ENCODE measurements at places on chromosomes 13 and 19.

DNA sequence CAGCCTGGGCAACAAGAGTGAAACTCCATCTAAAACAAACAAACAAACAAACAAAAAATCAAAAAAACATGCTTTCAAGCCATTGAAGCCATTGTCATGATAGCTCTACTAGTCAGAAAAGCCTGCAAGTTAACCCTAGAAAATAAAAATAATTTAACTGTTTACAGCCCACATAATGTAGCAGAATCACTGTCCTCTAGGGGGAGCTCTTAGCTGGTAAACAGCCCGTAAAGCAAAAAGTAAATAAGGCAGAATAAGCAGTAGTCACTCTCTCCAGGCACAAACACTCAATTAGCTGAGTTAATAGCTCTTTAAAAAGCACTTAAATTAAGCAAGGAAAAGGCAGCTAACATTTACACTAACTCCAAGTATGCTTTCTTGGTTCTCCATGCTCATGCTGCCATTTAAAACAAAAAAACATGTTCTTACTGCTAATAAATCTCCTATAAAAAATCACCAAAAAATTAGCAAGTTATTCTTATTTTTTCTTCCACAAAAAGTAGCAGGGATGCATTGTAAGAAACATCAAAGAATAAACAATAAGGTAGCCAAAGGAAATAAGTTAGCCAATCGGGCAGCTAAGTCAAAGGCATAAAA, 11.3 kb downstream of the LILRB4 start:
- DNase-seq, result no peak

DNA sequence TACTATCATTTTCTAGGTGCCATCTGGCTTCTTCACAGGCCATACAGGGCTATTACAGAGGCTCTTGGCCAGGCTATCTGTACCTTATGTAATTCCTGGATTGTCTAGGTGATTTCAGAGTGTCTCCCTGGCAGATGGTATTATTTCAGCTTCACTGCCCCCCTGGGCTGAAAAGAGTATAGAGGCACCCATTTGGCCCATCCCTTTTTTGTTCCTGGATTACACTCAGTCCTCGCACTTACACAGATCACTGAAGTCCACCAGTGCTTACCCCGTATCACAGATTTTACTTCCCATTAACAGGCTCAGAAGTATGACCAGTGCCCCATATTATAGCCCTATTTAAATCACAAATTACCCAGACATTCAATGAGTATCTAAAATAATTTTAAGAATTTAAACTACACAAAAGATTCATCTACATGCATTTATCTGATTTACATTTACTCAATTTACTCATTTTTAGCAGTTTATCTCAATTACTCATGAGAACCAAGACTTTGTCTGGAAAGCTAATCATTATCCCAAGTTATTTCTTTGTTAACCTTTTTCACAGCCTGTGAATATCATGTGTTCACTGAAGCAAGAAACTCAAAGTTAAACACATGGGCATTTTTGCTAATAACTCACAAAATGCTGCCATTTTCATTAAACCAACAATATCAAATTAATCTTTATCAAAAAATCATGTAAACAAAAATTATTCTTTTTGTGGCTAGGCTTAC, 121.0 kb downstream of the PCDH20 start:
- DNase-seq, result no peak

DNA sequence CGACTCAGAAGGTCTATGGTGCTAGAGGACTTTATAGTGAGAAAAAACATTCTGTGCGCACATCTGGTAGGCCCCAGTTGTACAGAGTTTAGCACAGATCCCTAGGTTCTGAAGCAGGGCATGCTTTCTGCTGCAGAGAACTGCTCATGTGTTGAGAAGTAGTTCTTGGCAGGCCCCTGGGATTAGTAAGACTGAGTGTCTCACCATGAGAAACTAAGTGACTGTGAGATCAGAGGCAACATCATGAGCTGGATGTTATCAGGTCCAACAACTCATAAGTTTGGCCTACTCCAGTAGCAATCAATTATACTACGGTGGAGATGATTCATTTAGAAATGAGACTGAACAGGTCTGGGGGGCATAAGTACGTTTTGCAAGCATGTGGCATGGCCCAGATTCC, 507.4 kb upstream of the KLF12 start:
- no peak for DNase-seq

- DNase-seq, result no peak
Observed at GRCh38 chr19:34644991-34645461, 31.9 kb downstream of the SCGB2B2 start.

DNA sequence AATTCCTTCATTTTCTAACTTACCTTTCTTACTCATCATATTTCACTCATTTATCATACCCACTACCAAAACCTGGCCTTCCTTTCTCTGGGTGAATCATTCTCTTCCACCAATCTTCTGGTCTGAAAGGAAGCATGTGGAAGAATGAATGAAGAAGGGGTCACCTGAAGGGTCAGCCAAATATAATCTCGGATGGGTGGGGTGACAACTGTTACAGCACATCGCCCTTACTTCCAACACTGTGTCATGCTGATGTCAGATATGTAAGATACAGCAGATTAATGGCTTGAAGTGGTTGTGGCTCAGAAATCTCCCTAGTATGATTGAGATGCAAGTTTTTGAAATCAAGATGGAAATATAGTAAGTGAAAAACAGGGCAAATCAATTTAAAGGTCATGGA, 401.7 kb upstream of the HTR2A start:
- no peak for DNase-seq

GRCh38 chr13:73035660-73036059, 23.1 kb upstream of the KLF5 start:
- DNase-seq, result no peak

GRCh38 chr19:47047763-47048405, 540 bp downstream of the TMEM160 start:
- DNase-seq, result peak; percentile 17

DNA sequence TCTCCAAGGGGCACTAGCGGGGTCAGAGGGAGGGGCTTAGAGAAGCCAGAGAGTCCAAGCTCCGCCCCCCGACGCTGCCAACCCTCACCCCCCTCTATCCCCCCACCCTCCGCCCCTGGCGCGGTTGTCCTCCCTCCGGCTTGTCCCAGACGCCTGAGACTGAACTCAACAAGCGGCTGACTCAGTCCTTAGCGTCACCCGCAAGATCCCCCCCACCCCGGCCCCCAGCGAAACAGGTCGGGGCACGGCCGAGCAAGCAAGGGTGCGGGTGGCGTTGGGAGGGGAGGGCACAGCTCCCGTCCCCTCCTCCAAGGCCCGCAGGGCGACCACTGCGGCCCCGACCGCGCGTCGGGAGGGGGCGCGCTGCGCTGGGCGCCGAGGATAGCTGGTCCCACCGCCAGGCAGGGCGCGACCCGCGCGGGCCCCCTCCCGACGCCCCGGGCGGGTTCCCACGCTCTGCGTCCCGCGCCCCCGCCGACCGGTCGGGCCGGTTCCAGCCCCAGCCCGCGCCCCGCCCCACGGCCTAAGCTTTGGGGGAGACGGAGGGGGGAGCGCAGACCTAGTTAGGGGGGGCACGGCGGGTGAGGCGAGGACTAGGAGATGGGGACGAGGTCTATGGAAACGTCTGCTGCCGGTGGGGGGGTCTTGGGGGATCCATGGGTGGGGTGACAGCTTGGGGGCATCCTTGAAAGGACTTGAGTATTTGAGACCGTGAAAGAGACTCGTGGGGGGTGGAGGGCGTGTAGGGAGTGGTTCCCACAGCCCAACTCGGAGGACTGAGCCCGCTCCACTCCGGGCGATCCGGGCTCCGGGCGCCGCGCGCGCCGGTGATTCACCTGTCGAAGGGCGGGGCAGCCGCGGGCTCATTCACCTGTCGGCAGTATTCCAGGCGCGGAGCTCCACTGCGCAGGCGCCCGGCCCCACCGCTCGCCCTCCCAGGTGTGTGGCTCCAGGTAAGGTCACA, 5.1 kb downstream of the NOTCH3 start:
- no peak for DNase-seq

DNA sequence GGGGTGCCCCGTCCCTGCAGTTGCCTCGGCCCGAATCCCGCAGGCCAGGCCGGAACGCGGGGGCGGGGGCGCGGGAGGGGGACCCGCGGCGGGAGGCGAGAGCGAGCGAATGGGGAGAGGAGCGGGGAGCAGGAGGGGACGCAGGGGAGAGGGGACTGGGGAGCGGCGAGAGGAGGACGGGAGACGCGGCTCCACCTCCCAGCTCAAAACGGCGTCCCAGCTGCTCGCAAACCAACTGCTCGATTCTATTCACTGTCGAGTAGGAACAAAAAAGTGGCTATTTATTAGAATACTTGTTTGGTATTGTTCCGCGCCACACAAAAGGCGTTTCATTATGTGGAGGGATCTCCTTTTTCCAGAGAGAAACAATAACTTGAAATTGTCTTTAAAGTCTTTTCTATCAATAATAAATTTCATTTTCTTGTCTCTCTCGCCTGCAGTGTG, 10.6 kb upstream of the SOX1 start:
- no peak for DNase-seq

- peak; percentile 36 for DNase-seq
Observed at GRCh38 chr19:58558066-58558622, at the start of gene UBE2M. Gene UBE2M (minus strand): TSS chr19:58558611. CDS start chr19:58558381, 230 bp downstream.

DNA sequence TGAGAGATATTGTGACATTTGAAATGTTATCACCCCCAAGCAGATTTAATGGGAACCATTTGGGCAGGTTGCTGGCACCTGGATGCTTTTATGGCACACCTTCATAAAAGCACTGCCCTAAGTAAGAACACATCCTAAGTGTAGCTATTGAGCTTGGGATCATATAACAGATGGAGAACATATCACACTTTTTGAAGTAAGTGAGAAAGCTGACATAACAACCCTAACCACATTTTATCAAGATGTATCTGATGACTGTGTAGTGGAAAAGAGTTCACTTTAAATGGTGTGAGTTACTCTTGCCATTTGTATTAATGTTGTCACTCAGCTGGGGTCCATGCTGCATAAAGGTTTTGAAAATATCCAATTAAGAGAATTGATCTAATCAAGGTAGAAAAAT, 287.9 kb downstream of the DCLK1 start:
- DNase-seq, result no peak

GRCh38 chr13:71417205-71417604, 449.8 kb downstream of the DACH1 start:
- no peak for DNase-seq

- no peak for DNase-seq
Observed at GRCh38 chr19:53308339-53308811, 25.2 kb upstream of the ZNF845 start.

- peak; percentile 16 for DNase-seq
Observed at GRCh38 chr19:42606660-42607351, 12.1 kb upstream of the CEACAM8 start.

- no peak for DNase-seq
Observed at GRCh38 chr19:12034198-12034597, 1.3 kb downstream of the ZNF433 start.
